ENCODE measurements at places on chromosomes 7 and 10.

DNA sequence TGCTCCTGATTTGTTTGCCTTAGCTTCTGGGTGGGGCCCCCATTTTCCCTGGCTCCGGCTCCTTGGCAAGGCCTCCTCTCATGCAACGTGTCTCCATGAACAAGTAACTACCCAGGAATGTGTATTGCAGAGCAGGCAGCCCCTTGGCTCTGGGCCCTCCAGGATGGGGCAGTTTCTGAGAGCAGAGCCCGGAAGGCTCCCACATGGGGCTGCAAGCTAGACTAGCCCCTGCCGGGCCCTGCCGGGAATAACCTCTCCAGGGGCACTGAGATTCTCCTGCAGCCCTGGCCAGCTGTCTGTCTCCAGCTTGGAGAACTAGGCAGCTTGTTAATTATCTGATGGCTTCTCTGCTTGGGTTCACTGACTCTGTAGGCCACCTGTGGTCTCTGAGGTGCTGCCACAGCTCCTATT lies 184.0 kb upstream of the INHBA start:
- no peak for DNase-seq

DNA sequence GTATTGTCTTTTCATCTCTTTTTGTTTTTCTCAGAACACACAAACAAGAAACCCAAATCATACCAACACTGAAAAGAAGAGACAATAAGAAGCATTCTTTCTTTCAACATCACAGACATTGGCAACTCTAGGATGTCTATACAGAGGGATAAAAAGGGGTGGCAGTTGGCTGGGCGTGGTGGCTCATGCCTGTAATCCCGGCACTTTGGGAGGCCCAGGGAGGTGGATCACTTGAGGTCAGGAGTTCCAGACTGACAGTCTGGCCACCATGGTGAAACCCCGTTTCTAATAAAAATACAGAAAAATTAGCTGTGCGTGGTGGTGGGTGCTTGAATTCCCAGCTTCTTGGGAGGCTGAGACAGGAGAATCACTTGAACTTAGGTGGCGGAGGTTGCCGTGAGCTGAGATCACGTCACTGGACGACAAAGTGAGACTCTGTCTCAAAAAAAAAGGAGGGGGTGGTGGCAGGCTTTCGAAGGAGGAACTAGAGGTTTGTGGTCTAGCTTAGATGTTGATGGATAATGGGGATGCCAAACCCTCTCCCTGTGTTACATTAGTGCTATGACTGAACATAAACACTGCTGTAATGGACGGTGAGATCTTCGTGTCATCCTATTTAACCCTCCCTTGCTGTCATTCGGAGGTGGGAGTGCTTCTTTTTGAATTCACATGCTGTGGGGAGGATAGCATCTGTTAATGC lies 9.4 kb downstream of the CNNM2 start:
- DNase-seq = no peak

- no peak for DNase-seq
Observed at GRCh38 chr7:106731187-106731586, 70.2 kb upstream of the CCDC71L start.

DNA sequence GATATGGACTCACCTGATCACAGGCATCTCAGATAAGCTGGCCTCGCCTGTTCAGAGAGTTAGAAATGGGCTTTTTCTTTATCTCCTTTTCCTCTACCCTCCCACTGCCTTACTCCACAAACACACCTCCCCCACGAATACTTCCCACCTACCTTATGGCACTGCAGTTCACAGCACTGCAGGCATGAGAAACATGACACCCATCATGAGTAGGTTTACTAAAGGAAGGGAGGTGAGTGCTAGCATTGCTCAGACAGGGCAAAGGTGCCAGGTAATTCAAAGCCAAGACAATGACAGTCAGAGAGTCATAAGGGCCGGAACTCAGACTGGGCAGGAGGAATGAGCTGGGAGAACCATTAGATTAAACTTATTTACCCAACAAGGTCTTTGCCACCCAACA lies 220.6 kb downstream of the FAM107B start:
- DNase-seq = no peak

DNA sequence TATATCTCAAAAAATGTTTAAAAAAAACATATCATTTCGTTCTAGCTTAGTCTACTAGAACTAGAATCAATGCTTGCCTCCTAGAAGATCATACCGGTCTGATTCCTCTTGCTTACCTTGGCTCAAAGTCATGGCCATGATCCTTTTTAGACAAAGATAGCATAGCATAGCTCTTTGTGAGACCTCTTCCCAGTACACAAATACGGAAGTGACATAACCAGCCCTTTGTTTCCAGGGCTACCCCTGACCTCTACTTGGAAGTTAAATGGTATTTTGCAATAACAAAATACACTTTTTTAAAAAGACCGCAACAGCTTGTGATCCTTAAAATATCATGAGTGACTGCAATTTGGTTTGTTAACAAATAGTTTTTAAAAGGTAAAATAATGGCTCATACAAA lies 130.7 kb upstream of the NOBOX start:
- no peak for DNase-seq

DNA sequence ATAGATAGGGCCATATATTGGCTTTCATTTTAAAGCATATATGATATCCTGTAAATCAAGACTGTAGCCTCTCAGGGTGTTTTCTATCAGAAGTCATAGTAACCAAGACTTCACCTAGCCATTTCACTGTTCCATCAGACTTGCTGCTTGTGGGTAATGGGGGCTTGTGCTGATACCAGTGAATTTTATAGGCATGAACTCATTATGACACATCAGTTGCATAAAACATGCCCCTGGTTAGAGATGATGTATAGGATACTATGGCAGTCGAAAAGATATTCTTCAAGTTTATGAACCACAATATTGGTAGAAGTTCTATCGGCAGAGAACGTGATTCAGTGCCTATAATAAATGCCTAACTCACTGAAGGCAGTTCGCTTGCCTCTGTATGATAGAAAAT lies 206.4 kb downstream of the ITGB1 start:
- no peak for DNase-seq

DNA sequence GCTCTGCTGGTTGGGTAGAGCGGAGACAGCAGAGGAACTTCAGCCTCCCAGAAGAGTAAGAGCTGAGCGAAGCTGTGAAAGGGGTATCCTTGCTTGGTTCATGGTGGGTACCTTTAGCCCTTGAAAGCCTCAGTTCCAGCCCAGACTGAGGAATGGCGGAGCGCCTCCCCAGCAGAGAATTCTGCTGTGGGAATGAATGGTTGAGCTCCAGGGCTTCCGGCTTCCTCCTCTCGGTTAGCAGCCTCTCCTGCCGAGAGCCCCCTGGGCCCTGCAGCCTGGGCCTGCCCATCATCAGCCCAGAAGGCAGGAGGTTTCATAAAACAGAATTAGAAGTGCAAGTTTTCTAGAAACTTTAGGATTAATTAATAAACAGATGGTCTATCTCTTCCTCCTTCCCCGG lies 79.9 kb upstream of the ANLN start:
- no peak for DNase-seq

- DNase-seq = no peak
Observed at GRCh38 chr7:936386-937054, 18.0 kb downstream of the ADAP1 start.

GRCh38 chr7:99625321-99625720 lies 8.6 kb downstream of the ZSCAN25 start:
- DNase-seq = no peak

DNA sequence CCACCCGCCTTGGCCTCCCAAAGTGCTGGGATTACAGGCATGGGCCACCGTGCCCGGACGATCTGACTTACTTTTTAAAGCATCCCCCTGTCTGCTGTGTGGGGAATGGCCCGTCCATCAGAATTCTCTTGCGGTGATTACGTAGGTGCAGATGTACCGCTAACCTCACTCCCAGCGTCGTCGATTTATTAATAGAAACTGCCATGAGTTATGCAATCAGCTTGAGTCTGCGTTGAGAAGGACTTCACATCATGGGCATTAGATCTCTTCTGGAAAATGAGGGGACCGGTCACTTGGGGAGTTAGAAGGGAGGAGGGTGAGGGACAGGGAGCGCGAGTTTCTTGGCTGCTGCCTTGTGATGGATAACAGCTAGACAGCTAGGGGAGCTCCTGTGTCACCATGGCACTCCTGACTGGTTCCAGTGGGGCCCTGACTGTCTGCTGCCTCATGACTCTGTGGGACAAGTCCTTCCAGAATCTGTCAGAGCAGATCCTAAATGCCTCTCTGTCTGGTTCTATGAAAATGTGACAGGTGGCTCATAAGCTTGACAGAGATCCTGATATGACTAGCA lies 35.2 kb downstream of the POR start:
- DNase-seq = no peak

- DNase-seq = no peak
Observed at GRCh38 chr10:102770108-102770482, 26.3 kb downstream of the WBP1L start.

GRCh38 chr7:155374276-155375252 lies 76.9 kb downstream of the INSIG1 start:
- DNase-seq = no peak

GRCh38 chr10:16792675-16793074 lies 24.5 kb downstream of the RSU1 start:
- DNase-seq = no peak

- DNase-seq = no peak
Observed at GRCh38 chr7:148722340-148723165, 23.9 kb downstream of the CUL1 start.

DNA sequence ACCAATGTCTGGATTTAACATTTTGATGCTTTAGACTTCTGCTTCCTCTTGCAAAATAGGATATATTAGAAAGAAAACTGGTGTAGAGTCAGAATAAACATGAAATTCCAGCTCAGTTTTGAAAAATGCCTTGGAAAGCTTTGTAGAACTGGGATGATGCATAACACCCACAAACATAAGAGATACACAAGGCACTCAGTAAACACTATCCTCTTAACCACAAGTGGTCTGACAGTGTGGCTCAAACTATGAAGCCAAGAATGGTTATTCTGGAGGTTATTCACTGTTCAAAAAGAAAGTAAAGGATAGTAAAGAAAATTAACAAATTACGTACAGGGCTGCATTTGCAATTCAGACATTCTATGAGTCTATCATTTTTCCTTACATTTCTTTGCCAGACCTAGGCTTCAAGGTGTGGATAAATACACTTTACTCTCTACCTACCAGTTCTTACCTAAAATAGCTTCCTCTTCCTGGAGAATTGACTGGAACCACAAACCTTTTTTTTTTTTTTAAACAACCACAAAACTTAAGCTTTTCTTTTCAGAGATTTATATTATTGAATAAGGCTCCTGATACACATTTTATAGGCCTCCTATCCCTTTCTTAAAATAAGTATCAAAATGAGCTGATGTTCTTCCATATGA lies 9.0 kb upstream of the RSBN1L start:
- no peak for DNase-seq

DNA sequence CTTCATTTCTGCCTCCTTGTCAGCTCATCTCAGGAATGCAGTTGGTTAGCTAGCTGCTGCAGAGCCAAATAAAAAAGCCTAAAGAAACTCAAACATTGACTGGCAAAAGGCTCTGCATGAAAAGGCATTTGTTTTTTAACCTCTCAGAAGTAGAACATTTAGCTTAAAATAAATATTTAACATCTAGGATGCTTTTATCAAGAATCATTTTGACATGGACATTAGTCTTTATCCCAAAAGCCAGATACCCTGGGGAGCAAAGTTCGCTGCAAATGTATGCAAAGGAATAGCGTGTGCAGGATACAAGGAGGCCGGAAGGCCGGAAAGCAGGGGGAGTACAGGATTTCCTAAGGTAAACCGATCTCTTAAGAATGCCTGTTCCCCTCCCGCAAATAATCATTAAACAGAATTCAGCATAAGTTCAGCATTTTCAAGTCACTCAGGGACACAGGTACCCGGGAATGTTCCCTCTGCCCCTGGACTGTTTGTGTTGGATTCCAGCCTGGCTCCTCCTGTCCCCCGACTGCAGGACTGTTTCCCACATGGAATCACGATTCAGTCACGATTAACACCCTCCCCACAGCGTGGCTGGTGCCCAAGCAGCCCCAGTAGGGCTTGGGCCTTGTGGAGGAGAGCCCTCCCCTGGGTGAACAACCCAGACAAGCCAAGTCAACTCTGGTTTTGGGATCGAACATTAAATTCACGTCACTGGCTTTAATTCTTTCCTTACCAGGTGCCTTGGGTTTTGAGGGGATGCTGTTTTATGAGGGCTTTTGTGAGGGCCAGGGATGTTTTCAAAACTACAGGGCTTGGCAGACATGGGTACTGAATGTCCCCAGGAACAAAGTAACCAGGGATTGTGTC lies 97.8 kb downstream of the HIPK2 start:
- DNase-seq = no peak

DNA sequence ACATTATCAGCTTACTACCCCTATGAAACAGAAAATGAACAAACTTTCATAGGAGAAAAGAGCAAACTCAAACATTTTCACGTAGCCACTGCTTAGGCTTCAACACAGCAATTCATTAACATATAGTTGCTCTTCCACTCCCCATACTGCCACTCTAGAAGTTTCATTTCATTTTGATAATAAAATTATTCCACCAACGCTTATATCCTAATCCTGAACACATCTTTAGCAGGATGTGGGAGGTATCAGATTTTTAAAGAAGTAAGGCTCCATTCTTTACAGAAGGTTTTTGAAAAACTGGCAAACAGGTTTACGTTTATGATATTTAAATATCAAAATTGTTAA lies 77.5 kb upstream of the ANK3 start:
- DNase-seq = no peak

DNA sequence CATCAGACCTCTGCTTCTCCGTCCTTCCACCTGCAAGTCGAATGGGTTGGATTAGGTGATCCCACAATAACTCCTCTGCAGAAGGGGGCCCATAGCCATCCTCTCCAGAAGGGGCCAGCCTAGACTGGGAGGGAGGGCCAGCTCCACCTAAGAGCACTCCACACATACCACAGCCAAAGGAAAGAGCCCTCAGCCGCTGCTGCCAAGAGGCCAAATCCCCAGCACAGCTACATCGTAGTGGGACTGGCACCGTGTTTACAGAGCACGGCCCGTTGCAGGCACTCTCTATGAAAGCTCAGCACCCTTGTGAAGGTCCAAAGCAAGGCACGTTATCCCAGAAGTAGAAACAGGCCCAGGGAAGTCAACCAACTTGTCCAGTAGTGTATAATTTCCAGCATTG lies 5.4 kb downstream of the KCNH2 start:
- no peak for DNase-seq

- DNase-seq = no peak
Observed at GRCh38 chr7:2018569-2019460, 213.9 kb downstream of the MAD1L1 start.

DNA sequence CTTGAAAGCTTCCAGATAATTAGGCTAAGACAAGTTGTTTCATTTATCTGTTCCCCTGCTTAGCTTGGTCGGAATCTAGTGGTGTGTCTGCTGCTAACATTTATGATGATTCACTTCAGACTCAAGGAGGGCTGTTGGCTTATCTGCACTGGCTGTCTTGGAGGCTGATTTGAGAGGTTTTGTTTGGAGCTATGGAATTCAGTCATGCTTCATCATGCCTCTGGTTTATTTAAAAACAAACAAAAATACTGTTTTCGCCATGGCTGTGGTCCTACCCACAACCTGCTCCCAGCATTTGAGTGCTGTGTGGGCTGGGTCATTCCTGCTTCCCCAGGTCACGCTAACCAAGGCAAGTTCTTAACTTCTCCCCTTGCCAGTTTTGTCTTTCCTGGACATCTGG lies 11.7 kb upstream of the ARPC1B start:
- DNase-seq = no peak

All from globus pallidus (tissue), 1 donor.